ENCODE measurements at places on chromosomes 5 and 9.

- no peak for DNase-seq
These were observed 212.5 kb downstream of the MEF2C start for GRCh38 chr5:88670461-88670860.

- DNase-seq, result no peak
These were observed 61.6 kb downstream of the SEMA4D start for GRCh38 chr9:89436326-89436725.

DNA sequence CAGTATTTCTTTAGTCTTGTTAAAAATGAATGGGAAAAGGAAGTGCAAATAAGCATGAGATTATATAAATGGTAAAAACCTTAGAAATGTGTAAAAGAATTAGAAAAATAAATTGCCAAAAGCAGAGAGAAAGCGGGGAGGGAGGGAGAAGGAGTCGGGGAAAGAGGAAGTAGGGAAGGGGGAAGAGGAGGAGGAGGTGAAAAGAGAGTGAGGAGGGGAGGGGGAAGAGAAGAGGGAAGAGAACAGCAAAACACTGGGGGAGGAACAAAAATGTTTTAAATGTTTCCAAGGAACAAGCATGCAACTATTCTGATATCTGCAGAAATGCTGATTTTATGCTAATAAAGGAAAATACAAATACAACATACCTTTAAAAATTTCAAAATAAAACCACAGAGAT, 317.5 kb downstream of the PIK3R1 start:
- no peak for DNase-seq

DNA sequence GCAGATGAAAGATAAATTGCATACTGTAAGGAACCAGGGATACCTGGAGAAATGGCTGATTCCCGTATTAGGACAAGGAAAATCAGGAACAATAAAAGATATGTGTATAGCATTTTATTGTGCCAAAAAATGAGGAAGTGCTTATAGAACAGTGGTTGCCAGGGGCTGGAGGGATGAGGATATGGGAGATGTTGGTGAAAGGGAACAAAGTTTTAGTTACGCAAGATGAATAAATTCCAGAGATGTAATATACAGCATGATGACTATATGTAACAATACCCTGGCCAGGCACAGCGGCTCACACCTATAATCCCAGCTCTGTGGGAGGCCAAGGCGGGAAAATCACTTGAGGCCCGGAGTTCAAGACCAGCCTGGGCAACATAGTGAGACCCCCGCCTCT, 101.8 kb downstream of the CDK5RAP2 start:
- DNase-seq, result no peak

- no peak for DNase-seq
These were observed 42.3 kb upstream of the LPCAT1 start for GRCh38 chr5:1565737-1566734.

- DNase-seq, result no peak
These were observed 273.1 kb downstream of the ARHGEF28 start for GRCh38 chr5:73899055-73899454.

DNA sequence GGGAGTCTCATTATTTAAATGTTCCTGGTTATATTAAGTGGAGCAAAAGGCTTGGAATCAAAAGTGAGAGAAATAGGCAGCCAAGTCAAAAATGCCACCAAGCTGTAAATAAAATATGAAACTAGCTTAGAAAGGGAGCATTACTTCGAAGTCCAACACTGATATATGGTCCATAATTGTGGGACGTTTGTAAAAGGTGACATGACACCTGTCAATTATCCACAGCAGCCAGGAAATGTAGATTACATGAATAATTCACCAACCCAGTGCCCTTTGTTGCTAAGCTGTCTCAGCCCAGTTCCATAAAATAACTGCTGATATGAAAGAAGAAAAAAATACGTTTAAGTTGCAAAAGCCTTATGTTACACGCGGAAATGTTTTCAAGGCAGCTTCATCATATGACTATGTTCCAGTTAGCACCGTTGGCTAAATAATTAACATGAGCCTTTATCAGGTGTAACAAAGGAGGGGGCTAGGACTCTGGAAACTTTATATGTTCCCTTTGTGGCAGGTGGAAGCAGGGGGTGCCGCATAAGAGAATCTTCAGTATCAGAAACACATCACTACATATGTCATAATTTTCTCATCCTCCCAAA, 39.9 kb upstream of the ZSWIM6 start:
- no peak for DNase-seq
